ENCODE measurements at places on chromosomes 1 and 21. TPM values are rescaled to one million over a fixed set of nuclear protein-coding genes. Genes with fewer than 3 reads are reported as not detected.

DNA sequence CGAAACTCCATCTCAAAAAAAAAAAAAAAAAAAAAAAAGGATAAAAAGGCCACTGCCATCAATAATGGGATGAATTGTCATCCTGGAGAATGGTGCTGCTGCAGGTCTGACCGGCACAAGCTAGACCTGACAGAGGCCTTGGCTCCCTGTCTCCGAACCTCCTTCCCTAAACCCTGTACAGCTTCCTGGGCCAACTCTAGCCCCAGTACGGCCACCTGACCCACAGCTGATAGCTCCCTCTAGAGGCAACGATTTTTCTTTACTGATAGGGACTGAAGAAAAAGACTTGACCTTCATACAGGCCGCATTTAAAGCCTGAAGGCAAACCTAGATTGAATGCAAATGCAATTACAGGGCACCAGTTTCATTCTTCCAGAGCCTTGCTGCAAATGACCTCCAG, 30.7 kb downstream of the NOL9 start:
- no peak for DNase-seq

DNM3 gene
- 2.2 TPM for total RNA-seq

DNA sequence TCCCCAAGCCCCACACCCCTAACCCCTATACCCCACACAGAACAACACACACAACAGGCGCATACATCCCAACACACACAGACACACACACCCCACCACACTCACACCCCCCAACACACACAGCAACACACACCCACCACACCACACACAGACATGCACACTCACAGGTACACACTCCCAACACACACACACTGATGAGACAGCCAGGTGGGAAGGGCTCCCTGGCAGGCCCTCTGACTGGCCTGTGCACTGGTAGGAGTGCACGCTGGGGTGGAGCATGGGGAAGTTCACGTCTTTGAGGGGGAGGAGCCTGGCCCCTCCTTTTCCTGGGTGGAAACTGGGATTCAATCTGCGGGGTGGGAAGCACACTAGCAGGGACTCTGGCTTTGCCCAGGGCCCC, 116.7 kb downstream of the RHOU start:
- DNase-seq = no peak

DNA sequence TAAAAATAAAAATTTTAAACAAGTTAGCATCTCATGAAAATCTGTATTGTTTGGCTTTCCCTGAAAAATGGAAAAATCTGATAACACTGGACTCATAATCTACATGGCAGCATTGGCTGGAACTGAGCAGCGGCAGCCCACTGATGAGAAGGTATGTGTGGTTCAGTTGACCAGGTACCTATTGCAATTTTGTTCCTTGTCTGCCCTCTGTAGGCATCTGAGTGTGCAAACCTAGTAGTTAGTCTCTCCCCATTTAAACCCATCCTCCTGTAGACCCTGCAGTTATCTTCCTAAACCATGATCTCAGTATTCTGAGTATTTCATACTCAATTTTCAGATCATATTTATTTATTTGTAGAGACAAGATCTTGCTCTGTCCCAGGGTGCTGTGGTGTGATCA, 59.4 kb upstream of the SERBP1 start:
- no peak for DNase-seq

- DNase-seq = no peak
Observed at GRCh38 chr1:235990330-235990795, 74.5 kb downstream of the NID1 start.

DNA sequence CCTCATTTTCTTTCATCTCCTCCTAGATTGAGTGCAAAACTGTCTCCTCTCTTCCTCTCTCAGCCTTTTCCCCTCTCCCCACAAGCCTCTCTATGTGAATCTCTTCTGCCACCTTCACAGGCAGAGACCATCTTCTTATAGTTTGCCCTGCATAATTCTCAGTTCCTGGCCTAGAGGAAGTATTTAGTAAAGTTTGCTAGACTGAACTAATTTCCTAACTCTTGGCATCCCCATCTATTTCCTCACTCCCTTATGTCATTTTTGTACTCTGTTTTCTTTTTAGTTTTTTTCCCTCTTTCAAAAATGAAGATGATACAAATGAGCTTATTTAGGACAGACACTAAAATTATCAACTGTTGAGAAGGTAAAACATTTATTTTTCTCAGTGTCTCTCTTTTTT, 66.0 kb downstream of the XCL2 start:
- DNase-seq = no peak

CFHR1 gene
- not detected for total RNA-seq

C1orf198 gene
- total RNA-seq = 1.7 TPM

- no peak for DNase-seq
Observed at GRCh38 chr1:85427849-85428248, 37.1 kb downstream of the DDAH1 start.

ABCA4 gene
- not detected for total RNA-seq

- no peak for DNase-seq
Observed at GRCh38 chr1:179352236-179352635, 13.5 kb upstream of the AXDND1 start.

DNA sequence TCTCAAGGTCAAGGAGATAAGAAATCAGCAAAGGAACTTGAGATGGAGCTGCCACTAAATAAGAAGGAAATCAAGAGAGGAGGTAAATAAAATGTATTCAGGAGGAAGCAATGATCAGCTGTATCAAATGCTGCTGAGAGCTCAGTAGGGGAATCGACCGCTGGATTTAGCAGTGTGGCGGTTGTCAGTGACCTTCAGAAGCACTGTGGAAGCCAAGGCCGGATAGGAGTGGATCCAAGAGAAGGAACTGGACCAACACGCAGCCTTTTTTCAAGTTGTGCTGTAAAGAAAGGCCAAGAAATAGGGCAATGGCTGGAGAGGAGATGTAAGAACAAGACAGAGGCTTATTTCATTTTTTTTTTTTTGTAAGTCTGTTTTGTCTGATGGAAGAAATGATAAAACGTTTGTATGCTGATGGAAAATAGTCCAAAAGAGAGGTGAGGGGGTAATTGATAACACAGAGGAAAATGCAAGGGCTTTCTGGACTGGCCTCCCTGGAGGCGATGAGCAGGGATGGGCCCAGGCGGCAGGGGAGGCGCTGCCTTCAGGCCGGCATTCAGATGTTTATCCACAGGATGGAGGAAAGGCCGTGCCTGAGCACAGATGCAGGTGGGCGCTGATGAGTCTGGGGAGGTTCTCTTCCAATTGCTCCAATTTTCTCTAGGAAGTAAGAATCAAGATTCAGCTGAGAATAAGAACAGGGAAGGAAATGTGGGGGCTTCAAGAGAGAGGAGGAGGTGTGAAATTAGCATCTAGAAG, 17.5 kb upstream of the FAM43B start:
- no peak for DNase-seq

KIF2C gene
- total RNA-seq = 106 TPM

PODN gene
- not detected for total RNA-seq

LENEP gene
- 0.35 TPM for total RNA-seq

DNA sequence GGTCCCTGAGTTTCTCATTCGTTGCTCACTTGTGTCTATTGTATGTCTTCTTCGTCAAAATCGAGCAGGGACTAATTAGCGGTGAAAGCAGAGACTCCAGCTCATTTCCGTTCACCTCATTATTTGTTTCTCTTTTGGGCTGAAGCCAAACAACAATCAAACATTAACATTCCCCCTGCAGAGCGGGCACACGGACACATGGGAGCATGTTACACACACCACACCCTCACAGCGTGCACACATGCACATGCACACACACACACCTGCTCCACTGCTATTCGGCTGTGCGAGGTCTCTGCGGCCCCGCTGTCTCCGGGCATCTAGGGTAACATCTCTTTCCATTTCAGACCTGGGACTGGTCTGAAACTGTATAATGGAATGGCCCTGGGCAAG, 58.5 kb upstream of the LRRC8D start:
- no peak for DNase-seq

GRCh38 chr21:28100366-28100765, 892.3 kb downstream of the LTN1 start:
- DNase-seq = no peak

DCST1 gene
- not detected for total RNA-seq

CXADR gene
- 0.55 TPM for total RNA-seq

Data from activated CD4-positive, alpha-beta memory T cell treated with anti-CD3 and anti-CD28 coated beads, Interleukin-2, amount 10 ng/mL, durations not matched to agents 7 days and 5 days (primary cell).